Activated T-cell treated with anti-CD3 and anti-CD28 coated beads, Interleukin-2, amount 50 U/mL, for 48 hours (primary cell): ENCODE measurements at places on chromosomes 1 and 21.

DNA sequence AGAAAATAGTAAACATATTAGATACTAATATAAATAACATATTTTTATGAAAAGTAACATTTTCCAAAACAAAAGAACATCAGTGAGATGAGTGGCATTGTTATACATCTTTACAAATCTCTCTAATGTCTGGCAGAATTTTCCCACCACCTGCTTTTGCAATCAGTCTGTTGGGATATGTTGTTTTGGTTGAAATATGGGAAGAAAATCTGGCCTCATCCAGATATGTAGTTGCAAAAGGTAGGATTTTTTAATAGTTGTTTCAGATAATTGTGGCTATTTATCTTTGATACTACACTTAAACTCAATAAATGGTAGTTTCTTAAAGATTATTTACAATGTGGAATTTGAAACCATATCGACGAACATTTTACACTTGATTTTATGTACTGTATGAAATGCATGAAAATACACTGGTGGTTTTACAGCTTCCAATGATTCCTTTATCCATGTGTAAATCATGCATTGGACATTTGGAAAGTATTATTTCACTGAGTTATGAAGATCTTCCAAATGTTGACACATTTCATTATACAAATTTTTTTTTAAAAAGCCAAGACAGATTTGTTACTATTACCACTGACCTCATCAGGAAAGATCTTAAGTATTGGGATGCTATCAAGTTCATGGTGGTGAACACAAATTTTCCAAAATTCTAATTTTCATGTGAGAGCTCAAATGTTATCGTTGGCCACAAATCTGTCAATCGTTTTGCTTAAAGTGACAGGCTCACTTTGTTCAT is 74.1 kb upstream of the CD34 start:
- no peak for DNase-seq

DNA sequence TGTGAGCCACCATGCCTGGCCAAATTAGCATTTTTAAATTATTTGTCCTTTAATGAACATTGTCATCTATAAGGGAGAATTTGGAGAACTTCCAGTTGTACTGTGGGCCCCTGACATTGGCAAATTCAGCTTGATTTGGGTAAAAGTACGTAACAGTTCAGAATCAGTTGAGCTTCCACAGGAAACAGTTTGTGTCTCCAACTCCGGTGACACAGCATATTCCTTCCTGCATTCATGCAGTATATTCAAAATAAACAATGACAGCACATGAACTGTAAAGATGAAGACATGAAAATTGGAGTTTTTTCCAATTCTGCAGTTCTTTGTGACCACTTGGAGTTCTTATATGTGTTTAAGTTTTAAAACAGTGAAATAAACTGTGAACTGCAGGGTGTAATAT is 28.2 kb downstream of the RNF220 start:
- no peak for DNase-seq

DNA sequence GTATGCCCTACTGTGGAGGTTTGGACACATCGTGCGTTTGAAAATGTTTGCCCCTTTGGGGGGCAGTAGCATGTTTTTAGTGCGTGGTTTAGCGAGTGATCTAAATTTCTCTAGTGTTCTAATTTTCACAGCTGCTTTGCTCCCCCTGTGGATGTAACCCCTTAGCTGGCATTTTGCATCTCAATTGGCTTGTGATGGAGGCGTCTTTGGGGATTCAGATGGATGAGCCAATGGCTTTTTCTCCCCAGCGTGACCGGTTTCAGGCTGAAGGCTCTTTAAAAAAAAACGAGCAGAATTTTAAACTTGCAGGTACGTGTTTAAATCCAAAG is 836 bp downstream of the CDC7 start:
- DNase-seq, result no peak

DNA sequence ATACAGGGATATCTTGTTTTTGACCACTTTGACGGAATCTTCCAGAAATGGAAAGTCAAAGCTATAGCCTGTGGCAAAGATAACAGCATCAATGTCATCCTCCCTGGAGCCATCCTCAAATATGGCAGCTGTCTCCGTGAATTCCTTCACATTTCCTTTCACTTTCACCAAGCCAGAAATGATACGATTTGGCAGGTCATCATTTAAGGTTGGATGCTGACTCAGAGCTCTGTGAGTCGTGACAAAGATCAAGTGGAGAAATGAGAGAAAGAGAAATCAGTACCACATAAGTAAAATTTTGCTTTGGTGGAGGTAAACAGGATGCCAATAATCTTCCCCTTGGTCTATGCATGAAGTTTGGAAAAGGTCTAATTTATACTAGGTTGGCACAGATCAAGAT is 23.9 kb downstream of the FMO5 start:
- DNase-seq, result no peak

DNA sequence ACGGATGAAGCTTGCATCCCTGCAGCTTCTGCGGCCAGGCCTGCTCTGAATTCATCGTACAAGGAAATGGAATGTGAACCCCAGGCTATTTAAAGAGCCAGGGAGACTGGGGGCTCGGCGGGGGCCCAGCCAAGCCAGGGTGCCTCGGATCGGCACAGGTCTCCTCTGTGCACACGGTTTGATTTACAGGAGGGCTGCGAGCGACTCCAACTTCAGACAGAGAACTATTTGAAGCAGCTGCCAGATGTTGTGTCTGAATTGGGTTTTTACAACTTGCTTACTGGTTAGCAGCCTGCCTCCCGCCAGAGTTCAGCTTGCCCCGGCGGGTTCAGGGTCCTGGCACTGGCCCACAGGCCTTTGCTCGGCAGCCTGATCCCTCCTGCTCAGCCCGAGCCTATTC is 83.2 kb downstream of the SPSB1 start:
- DNase-seq, result no peak

DNA sequence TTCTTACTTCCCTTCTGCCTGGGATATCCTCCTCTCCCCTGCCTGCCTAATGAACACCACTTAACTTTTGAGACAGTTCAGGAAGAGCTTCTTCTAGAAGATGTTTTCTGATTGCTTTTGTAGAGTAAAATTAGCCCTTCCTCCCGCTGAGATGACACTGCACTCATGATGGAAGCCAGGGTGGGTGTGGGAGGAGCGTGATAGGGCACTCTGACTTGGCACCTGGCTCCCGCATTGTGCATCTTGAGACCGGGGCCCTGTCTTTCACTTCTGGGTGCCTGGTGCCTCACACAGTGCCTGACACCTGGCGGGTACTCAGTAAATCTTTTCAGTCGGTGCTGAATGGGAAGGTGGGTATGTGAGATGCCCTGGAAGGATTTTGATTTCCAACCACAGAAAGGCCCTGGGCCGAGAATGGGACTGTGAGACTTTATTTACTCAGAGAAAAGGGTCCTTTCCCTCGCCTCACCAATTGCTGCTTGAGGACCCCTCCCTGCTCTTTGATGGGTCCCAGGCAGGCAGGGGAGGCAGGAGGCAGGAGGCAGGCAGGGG is 6.8 kb downstream of the THEM5 start:
- DNase-seq, result no peak

- DNase-seq, result peak; percentile 75
Observed at GRCh38 chr21:45768011-45768739, 124.7 kb downstream of the PCBP3 start.

DNA sequence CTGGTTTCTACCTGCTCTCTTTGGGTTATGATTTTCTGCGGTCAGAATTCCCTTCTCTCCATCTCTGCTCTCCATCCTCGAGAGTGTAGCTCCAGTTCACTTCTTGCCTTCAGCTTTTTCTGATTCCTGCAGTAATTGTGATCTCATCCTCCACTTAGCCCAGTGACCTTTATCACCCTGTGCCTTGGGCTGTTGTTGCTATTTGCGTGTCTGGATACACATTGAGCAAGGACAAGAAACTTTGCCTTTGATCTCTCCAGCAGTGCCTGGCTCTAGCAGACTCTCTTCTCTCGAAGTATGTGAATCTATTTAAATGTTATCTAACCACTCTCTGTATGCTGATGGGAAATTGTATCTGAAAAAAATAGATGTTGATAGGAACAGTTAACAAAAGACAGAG is 76.4 kb upstream of the MARK1 start:
- no peak for DNase-seq

DNA sequence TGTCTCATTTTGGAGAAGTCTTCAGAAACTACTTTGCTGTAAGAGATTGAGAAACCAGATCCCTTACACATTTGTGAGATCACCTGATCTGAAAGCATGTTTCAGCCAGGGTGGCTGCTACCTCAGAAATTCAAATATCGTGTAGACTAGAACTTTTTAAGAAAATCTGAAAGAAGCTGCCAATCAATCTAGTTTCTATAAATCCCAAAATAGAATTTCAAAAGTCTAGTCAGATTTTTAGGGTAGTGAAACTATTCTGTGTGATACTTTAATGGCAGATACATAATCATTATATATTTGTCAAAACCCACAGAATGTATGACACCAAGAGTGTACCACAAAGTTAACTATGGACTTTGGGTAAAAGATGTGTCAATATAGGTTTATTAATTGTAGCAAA is 79.9 kb upstream of the PLPPR5 start:
- DNase-seq, result no peak

- DNase-seq, result no peak
Observed at GRCh38 chr1:203632941-203633340, 6.3 kb downstream of the ATP2B4 start.

DNA sequence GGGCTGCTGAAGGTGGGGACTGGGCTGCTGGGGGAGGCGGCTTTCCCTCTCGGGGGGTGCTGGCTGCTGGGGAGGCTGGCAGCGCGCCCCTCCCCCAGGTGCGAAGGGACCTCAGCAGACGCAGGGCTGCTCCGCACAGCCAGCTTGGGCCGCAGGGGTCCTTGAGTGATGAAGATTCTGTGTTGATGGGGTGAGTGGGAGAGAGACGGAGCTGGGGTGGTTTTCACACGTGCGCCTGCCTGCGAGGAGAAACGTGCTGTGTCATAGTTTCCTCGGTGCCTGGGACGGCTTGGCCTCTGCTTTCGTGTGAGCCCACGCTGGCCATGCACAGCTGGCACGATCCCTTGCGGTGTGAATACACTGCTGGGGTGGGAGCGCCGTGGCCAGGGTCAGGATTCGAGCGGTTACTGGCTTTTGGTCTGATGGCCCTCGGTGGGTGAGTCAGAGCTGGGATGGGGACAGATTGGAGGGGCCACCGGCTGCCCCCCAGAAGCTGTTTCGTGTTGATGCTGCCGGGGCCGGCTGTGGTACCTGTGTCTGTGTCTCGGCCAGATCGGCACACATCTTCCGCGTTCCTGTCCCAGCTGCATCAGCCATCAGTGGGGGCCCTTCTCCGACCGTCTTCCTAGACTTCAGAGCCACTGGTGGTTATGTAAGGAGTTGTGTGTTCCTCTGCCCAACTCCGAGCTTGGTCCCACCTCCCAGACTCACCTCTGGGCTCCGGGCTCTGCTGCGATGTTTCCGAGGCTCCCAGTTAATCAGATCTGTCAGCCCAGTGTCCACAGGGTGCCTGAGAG is 24.9 kb downstream of the PRKCZ start:
- no peak for DNase-seq

DNA sequence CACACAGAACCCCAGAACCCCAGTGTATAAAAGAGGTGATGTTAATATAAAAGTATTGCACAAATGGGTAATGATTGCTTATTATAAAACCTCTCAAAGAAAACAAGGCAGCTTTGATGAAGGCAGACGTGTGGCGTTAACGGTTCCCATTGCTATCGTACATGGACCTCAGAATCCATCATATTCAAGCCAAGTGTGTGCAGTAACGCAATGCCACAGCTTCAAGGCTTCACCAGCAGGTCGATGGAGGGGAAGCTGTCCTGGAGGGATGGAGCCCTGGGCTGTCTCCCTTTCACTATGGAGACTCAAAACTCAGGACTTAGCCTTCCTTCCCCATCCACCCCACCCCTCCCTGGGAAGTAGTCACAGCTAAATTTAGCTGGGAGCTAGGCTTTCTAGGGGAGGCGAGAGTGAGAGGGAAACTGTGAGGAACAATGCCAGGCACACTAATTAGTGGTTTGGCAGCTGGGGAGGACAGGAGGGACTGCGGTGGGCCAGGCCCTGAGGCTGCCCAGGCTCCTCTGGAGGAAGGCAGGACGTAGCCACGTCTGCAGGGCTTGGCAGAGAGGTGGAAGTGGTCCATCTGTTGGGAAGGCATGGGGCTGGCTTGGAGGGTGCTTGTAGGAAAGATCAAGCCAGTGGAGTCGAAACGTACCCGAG is 121.2 kb downstream of the HMGB4 start:
- DNase-seq, result no peak

GRCh38 chr21:17269760-17270159 is 243.1 kb upstream of the CXADR start:
- no peak for DNase-seq

GRCh38 chr1:230424391-230425251 is 1.5 kb downstream of the PGBD5 start:
- DNase-seq, result peak; percentile 17

- no peak for DNase-seq
Observed at GRCh38 chr1:94812985-94813384, 7.2 kb upstream of the SLC44A3 start.
